Lower lobe of right lung (tissue), 2 donors: ENCODE measurements at places on chromosomes 6 and 20. TPM values are rescaled to one million over a fixed set of nuclear protein-coding genes. Genes with fewer than 3 reads are reported as not detected.

- H3K36me3 ChIP-seq, result no peaks in the 10 kb centered on the region
- no peaks in the 10 kb centered on the region for H3K4me1 ChIP-seq
- no peaks in the 10 kb centered on the region for H3K27me3 ChIP-seq
- no peak overlapping the region for H3K4me3 ChIP-seq
- H3K27ac ChIP-seq, result no peak overlapping the region
Measured at GRCh38 chr20:33482581-33482980, 7.3 kb upstream of the CBFA2T2 start.

DNA sequence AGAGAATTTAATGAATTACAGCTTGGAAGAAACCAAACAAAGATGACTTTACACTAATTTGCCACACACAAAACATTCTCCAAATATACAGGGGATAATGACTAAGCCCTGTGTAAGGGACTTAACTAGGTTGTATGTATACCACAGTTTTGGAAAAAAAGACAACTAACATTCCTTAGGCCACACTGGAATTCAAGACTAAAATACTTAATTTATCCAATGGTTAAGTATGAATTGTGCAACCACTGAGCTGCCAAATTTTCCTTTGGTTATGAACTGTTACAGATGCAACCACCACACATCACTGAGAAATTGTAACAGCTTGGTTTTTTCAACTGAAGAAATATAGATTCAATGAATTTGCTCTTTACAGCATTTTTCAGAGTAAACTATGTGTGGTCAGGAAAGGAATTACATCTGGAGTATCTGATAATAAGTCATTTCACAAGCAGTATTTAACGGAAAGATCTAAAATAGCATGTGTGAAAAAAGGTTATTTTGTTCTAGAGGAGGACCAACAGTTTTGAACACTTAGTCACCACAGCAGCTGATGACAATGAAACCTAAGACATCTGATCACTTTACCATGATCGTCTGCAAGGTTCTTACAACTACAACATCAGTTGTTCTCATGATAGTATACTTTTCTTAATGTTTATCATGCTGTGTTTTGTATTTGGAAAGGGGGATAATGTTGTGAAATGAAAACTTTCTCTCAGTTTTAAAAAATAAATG lies 318.8 kb downstream of the BCKDHB start:
- no peaks in the 10 kb centered on the region for H3K36me3 ChIP-seq
- no peaks in the 10 kb centered on the region for H3K27me3 ChIP-seq
- no peak overlapping the region for H3K27ac ChIP-seq
- H3K4me3 ChIP-seq, result no peak overlapping the region

GRCh38 chr6:135012764-135013163 lies 41.9 kb downstream of the HBS1L start:
- no peaks in the 10 kb centered on the region for H3K36me3 ChIP-seq
- DNase-seq, result no peak

The LRRN4 gene
- total RNA-seq, result 42.6 TPM
